ENCODE measurements at places on chromosomes 4 and X.

DNA sequence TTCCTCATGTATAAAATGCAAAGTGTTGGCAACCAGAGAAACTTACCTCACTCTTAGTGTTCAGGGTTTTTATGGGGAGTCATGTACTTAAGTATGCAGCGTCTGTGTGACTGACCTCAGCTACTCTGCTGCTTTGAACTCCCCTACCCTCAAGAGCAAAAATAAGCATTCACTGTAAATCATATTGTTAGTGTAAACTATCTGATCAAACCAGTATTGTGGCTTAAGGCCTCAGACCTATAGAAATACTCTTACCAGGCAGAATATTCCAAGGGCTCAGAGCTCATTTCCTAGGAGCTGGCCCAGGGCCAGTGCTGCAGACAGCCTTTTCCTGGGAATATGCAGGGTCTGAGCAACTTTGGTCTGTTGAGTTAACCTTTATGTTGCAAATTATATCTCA is 453.1 kb downstream of the CCSER1 start:
- no peak for ATAC-seq

- peak; percentile 82 for ATAC-seq
Measured at GRCh38 chrX:70168238-70169188, 8.8 kb upstream of the DGAT2L6 start.

DNA sequence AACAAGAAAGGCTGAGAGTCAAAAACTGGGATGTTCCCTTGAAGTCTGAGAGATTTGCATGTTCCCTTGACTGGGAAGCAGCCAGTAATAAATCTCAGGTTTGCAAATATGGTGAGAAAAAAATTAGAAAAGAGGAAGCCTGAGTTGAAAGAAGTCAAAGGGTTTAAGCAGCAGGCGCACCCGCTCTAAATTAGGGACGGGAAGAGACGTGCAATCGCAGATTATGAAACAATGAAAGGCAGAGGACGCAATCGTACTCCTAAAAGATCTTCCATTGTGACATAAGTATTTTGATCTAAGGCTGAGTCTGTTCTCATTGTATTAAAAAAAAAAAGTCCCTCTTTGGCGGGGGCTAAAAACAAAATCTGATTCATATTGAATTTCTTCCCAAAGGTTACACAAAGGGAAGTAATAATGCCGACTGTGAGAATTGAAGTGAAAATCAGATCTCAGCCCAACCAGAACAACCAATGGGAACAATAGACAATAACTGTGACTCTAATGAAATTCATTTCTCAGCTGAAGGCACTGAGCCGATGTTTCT is 28.2 kb downstream of the SAT1 start:
- ATAC-seq, result no peak

- ATAC-seq, result peak; percentile 66
Measured at GRCh38 chr4:142091691-142092182, 455.4 kb downstream of the IL15 start.

DNA sequence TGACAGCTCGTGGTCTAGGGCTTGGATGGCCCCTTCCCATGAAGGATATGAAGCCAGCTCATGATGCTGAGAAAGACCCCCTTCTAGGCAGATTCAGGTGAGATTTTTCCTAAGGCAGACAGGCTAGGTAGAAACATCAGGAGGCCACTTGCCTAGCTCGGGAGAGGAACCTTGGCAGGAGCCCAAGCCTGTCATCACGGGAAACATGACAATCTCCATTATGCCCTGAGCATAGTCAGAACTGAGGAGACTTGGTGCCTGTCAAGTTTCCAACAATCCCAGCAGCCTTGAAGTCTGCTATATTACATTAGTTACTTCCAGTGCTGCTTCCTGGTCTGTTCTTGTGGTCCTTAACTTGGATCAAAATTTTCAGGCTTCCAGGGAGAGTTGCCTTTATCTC is 18.7 kb upstream of the WDR1 start:
- ATAC-seq, result no peak

DNA sequence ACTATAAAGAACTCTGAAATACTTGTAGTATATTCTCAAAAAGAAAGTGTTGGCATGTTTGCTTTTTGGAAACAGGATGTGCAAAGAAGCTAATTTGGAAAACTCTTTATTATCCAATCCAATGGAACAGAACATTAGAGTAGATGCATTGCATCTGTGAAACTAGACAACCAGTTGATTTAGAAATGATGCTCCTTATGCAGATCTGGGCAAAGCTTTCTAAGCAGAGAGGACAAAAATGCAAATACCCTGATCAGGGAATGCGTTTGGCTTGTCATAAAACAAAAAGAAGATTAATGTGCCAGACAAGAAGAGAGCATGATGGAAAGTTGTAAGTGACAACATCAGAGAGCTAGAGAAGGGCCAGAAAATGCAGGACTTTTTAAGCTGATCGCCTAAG is 142.3 kb downstream of the RCHY1 start:
- ATAC-seq, result no peak

GRCh38 chr4:3226467-3226866 is 22.5 kb upstream of the MSANTD1 start:
- ATAC-seq, result no peak

- no peak for ATAC-seq
Measured at GRCh38 chr4:1204828-1205585, 32.6 kb upstream of the SPON2 start.

- ATAC-seq, result no peak
Measured at GRCh38 chr4:76757418-76757939, 140.5 kb downstream of the SOWAHB start.

- ATAC-seq, result no peak
Measured at GRCh38 chr4:81509822-81510221, 38.1 kb upstream of the RASGEF1B start.

DNA sequence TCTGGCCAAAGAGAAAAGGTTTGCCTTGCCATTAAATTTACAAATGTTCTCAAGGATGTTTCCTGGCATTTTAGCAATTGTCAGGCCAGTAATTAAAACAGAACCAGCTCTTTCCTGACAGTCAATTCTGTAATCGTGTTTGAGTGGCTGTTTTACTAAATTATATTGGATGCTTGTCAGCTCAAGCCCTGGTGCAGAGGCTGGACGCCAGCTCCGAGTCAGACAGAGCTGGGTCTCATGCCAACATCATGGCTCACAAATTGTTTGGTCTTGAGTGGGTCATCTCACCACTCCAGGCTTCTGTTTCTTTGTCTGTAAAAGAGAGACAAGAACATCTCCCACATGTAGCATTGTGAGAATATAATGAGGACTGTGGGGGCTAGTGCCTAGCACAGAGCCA is 190.3 kb upstream of the PSAPL1 start:
- ATAC-seq, result peak; percentile 58

- no peak for ATAC-seq
Measured at GRCh38 chr4:10963958-10964703, 279.6 kb upstream of the CLNK start.

DNA sequence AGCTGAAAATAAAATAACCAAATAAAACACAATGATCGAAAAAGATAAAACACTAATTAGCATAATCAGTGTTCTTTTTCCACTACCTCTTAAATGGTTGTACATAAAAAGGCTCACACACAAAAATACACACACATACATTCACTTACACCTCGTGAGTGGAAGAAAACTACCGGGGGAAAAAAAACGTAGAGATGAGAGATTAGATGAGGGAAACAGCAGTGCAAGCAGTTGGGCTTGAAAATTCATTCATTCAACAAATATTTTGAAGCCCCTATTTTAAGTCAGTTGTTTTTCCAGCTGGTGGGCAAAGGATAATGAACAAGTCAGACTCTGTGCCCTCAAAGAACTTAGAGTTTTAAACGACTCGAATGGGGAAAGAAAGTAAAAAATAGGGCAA is 1.0 kb downstream of the TBCK start:
- no peak for ATAC-seq

- peak; percentile 64 for ATAC-seq
Measured at GRCh38 chr4:8188085-8188484, 11.0 kb upstream of the SH3TC1 start.

DNA sequence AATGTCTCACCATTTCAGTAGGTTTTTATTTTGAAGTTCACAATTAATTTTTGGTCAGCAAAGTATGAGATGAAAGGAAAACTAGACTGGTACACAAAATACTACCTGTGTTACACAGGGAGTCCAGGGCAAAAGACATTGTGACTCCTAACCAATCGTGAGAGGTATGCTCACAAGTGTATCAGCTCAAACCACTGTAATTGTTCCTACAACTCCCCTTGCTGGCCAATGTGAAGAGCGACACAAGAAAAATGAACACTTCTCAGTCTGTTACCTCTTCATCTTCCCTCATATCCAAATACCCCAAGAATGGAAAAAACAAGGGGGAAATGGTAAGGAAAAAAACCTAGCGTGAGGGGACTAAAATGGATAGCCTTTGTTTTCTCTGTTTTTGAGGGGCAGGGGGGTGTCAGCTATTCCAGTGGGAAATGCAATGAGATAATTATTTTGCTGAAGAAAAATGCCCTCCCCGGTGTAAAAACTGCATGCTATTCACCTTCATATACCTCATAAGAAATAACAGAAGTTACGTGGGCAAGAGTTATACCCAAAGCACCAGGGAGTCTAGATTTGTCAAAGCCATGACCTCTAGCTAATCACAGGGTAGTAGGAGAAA is 30.6 kb upstream of the NSUN7 start:
- ATAC-seq, result peak; percentile 96

GRCh38 chrX:21745756-21746155 is 12.2 kb downstream of the SMPX start:
- peak; percentile 85 for ATAC-seq

GRCh38 chr4:94798808-94799207 is 41.1 kb downstream of the BMPR1B start:
- ATAC-seq, result no peak

DNA sequence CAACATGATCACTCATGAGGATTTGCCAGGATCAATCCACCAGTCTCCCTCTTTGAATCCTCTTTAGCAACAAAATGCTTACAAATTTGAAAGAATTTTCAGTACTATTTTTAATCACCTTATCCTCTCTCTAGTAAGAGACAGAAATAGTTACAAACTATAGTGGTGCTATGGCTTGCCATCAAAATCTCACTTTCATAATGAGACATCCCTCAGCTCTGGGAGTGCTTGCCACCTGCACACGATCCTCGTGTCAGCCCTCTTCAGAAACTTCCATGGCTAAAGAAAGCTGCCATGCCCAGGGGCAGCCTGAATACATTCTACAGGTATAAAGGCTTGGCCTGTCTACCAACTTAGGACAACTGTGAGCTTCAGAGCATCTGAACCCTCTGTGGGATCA is 5.1 kb upstream of the DHX15 start:
- ATAC-seq, result no peak

DNA sequence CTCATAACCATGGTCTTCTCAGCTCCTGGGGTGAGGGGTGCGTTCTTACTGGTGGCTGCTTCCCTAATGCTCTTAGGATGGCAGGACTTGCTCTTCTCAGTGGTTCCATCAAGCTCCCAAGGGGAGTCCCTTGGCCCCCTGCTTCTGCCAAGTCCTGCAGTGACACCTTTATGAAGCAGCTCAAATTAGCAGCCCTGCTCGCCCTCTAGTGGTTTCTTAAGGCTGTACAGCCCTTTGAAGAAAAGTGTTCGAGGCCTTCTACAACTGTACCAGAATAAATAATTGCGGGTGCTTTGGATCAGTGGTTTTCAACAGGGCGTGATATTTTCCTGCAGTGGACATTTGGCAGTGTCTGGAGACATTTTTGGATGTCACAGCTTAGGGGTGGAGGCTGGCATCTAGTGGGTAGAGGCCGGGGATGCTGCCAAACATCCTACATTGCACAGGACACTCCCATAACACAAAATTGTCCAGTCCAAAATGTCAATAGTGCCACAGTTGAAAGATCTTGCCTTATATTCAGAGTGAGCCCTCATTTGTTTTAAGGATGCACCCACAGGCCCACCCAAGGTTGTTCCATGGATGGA is 204.7 kb upstream of the S100G start:
- ATAC-seq, result peak; percentile 90

- ATAC-seq, result no peak
Measured at GRCh38 chr4:1601533-1601835, 82.6 kb downstream of the FAM53A start.

DNA sequence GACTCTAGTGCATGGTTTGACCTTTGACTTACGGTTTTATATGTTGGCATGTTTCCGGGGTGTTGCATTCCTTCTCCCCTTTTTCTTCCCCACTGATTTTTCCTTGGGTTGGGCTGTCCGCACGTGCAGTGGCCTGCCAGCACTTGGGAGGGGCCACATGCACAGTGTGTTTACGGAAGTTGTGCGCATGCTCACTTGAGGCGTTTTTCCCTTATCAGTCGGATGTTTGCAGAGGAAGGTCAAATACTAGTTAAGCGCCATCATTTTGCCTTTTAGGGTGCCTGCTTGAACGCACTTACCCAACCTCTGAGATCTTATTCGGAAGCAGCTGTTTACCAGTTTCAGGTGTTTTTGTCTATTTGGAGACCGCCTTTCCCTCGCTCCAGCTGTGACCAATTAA is 653.9 kb upstream of the AADAT start:
- ATAC-seq, result no peak

DNA sequence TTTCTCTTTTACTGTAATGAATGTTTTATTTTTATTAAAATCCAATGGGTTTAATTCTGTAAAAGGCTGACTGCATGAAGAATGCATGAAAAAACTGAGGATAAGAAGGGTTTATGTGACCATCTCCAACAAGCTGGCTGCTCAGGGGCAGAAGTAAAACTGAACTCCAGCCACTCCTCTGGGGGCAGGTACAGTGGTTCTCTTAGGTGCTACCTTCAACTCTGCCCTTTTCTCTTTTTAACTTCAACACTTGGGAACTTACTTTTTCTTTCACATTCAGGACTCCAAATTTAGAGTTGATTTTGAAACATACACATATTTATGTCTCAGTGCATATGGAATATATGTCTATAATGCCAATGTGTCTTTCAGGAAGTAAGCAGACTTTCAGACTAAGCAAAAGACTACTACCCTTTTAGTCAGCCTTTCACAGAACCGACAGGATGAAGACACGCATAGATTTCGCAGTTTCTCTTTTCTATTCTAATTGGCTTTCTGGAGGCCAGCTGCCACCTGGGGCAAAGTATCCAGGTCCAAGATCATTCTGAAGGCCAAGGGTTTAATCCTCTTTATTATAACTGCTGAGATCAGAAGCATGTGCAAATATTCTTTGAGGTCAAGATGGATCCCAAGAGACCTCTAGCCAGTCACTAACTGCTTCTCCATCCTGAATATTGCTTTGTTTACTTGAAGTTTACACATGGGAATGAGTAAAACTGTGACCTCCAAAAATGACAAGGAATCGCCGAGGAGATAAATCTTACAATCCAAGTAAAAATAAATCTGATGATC is 30.7 kb downstream of the HS3ST1 start:
- no peak for ATAC-seq

- ATAC-seq, result no peak
Measured at GRCh38 chrX:40179283-40179682, 81.5 kb upstream of the BCOR start.

GRCh38 chr4:80454040-80454439 is 118.5 kb downstream of the CFAP299 start:
- ATAC-seq, result peak; percentile 71

Measured in SK-N-SH treated with all-trans-retinoic acid at 6 μM for 48 hours (cell line).